ENCODE measurements at places on chromosomes 4 and X.
A peak's percentile ranks its signal among the peaks of the same experiment; 100 is the strongest.

- DNase-seq: no peak
- H3K27ac ChIP-seq: no peak overlapping the region
- no peaks in the 10 kb centered on the region for H3K36me3 ChIP-seq
- no peaks in the 10 kb centered on the region for H3K27me3 ChIP-seq
Measured at GRCh38 chrX:149274516-149275105, 230.5 kb downstream of the IDS start.

DNA sequence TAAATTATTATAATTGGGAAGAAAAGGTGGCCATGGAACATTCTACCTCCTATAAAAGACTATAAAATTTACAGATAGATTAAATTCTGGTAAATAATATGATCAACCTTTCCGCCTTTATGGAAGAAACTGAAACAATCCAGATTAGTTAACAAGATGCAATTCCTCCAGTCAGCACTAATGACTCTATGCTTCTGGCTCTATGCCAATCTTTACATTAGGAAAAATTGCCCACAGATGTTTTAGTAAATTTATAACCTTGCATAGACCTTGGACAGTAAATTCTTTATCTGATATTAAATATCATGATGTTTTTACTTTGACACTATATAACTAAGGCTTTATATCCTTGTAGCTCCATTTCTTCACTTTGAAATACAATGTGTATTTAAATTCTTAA is 2302.5 kb downstream of the ARAP2 start:
- no peaks in the 10 kb centered on the region for H3K4me1 ChIP-seq
- no peaks in the 10 kb centered on the region for H3K36me3 ChIP-seq
- no peak overlapping the region for H3K27ac ChIP-seq
- no peak overlapping the region for H3K4me3 ChIP-seq

DNA sequence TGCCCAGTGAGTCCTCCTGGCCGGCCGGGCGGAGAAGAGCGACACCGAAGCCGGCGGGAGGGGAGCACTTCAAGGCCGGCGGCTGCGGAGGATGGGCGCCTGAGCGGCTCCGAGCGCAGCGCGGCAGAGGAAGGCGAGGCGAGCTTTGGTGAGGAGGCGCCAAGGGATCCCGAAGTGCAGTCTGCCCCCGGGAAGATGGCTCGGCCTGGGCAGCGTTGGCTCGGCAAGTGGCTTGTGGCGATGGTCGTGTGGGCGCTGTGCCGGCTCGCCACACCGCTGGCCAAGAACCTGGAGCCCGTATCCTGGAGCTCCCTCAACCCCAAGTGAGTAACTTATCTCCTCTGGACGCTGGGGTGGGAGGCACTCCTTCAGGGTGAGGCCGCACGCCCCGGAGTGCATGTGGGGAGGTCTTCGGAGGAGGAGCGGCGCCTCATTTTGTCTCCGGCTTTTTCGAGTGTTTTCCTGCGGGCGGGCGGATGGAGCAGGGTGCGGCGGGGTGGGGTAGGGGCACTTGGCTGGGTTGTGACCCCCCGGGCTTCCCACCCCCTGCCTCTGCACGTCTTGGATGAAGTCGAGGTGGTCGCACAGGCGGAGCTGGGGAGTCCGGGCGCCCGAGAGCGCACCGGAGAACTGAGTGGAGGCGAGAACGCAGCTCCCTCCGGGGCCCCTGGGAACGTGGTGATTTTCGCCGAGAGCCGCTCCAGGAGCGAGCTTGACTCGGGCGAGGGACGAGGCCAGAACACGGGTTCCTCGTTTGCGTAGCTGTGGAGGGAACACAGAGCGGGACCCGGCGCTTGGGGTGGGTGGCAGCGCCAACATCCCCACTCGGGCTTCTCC is 979 bp downstream of the EFNB1 start:
- H3K27me3 ChIP-seq: no peaks in the 10 kb centered on the region
- DNase-seq: no peak
- no peak overlapping the region for H3K27ac ChIP-seq
- peaks cover 12% of the 10 kb centered on the region for H3K4me1 ChIP-seq
- H3K36me3 ChIP-seq: no peaks in the 10 kb centered on the region

DNA sequence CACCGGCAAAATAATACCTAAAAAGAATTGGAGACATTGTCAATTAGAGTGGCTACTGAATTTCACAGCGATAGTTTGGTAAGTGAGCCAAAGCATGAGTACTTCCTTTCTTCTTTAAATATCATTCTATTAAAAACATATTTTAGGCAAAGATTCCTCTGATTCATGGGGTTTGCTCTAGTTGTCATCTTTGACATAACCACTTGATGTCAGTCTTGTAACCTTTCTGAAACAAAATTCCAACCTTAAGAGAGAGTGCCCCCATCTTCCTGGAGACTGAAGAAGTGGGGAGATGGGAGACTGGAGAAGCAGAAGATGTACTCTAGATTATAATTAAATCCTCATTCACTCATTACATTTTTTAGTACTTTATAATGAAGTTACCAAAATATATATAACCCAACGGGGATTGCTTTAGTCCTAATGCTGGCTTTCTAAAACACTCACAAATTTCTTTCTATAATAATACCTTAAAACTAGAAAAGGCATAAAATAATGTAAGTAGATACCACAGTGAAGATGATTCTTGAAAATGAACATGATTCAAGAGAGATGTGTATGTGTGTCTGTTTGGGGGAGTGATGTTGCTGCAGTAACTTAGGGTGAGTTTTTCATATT is 96.4 kb downstream of the EMCN start:
- H3K4me1 ChIP-seq: no peaks in the 10 kb centered on the region
- H3K27ac ChIP-seq: no peak overlapping the region
- H3K36me3 ChIP-seq: no peaks in the 10 kb centered on the region
- peak; percentile 45 for DNase-seq
- no peaks in the 10 kb centered on the region for H3K27me3 ChIP-seq

- H3K4me3 ChIP-seq: no peak overlapping the region
- DNase-seq: no peak
- H3K4me1 ChIP-seq: no peaks in the 10 kb centered on the region
- no peaks in the 10 kb centered on the region for H3K27me3 ChIP-seq
- H3K27ac ChIP-seq: no peak overlapping the region
Measured at GRCh38 chr4:182091128-182091527, 152.1 kb upstream of the TENM3 start.

DNA sequence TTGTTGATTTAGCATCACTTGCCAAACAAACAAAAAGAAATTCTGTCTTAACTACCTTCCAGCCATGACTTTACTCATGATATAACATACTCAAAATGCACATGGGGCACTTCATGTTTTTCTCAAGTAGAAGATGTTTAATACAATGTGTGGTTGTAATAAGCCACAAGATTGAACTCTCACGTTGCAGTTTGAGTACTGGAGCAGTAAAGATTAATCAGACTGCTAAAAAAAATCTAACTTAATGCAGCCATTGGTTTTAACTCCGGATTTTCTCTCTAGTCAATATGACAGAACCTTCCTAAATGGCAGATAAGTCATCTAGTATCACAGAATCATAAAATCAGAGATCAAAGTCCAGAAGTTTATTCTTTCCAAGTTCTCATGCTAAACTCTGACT is 117.9 kb downstream of the SH3KBP1 start:
- peak overlapping the region; percentile 17 for H3K27ac ChIP-seq
- no peak for DNase-seq
- no peaks in the 10 kb centered on the region for H3K36me3 ChIP-seq
- no peaks in the 10 kb centered on the region for H3K27me3 ChIP-seq
- peaks cover 71% of the 10 kb centered on the region for H3K4me1 ChIP-seq

DNA sequence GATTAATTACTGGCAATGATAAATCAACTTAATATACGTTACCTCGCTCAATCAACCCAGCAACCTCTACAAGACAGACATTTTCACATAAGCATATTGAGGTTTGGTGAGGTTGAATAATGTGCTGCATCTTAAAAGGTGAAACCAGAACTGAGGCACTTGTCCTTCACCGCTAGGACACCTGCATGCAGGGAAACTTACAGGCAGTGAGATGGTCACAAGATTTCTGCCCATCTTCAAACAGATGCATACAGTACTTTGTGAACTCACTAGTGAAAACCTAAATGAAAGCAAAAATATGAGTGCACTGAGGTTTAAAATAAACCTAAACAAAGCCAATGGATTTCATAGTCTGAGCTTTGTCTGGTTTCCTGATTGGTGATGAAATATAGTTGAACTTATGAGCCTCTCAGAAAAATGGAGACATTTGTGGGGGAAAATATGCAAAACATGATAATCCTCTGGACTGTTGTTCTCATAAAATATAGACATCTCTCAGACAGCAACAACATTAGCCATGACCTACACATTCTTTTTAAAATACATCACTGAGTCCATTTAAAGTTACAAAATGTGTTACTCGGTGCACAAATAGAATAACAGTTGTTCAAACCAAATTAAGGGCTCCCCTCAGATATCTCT is 20.9 kb upstream of the PRSS12 start:
- H3K27ac ChIP-seq: no peak overlapping the region
- DNase-seq: no peak
- H3K4me1 ChIP-seq: no peaks in the 10 kb centered on the region

- H3K27me3 ChIP-seq: no peaks in the 10 kb centered on the region
- DNase-seq: no peak
- no peak overlapping the region for H3K27ac ChIP-seq
- H3K36me3 ChIP-seq: no peaks in the 10 kb centered on the region
Measured at GRCh38 chr4:621296-622070, 3.9 kb upstream of the PDE6B start.

DNA sequence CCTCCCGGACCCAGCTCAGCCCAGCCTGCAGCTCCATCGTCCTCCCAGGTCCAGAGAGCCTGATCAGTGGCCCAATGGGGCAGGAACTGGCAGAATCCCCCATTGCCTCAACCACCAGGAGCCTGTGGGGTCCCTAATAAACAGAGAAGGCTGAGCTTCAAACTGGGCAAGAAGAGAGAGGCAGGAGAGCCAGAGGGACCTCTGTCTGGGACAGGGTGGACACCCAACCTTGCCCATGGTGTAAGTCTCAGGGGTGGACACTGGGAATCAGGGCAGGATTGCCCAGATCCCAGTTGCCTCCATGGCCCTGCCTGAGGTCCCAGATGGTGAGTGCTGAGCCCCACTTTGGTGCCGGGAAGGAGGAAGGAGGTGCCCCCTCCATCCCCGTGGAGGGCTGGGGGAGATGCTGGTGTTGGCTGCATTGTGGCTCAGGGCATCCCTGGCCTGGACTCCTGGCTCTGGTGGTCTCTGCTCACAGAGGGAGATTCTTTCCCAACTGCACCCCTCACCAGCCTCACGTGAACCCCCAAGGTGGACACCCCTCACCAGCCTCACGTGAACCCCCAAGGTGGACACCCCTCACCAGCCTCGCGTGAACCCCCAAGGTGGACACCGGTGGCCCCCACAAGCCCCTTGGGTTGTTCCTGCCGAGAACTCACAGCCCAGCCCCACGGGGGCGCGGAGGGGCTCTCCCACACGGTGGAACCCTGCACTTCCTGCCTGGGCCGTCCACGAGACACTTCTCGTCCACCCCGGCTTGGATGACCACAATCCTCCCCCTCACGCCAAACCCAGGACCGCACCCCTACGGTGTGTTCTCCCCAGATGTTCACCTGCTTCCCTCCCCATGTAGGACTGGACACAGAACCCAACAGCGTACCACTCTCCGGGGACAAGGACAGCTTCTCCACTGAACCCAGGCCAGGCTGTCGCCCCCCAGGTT is 5.4 kb downstream of the CPLX1 start:
- H3K27ac ChIP-seq: no peak overlapping the region
- no peak for DNase-seq
- no peaks in the 10 kb centered on the region for H3K27me3 ChIP-seq
- peaks cover 4% of the 10 kb centered on the region for H3K4me1 ChIP-seq
